ENCODE measurements at places on chromosomes 16 and 17.

DNA sequence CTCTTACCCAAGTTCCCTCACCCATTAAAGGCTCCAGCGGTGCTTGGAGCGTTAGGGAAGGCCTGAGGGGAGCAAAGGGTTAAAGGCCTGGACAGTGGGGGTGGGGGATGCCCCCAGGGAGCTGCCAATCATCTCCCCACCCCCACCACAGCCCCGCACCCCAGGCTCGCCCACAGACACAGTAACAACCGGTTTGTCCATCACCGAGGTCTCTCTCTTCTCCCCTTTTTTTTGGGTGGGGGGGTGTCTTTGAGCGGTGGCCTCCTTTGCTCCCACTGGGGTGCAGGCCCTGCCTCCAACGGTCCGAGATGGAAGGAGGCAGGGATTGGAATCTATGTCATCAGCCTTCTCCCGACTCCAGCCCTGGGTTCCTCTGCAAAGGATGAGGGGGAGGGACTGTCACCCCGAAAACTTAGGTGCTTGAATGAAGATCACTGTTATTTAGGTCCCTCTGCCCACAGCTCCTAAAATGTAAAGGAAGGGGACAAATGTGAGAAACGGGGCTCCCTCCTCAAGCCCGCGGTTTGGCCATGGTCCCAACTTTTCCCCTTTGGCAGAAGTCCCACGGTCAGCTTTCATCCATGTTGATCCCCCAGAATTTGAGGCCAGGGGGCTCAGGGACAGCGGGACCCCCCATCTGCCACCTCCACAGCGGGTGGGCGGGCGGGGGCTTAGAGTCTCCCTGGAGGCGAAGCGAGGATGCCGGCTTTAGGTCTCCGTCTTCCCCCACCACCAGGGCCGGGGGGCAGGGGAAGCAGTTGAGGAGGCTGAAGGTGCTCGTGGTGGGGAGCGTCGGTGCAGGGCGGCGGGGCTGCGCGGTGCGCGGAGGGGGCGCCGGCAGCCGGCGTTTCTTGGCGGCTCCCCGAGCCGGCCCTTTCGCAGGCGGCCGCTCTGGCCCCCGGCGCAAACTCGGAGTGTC lies 1.7 kb downstream of the EPOP start:
- DNase-seq: no peak

GRCh38 chr17:51491416-51491815 lies 231.1 kb downstream of the UTP18 start:
- no peak for DNase-seq

GRCh38 chr16:67529582-67530012 lies 968 bp downstream of the RIPOR1 start:
- no peak for DNase-seq

DNA sequence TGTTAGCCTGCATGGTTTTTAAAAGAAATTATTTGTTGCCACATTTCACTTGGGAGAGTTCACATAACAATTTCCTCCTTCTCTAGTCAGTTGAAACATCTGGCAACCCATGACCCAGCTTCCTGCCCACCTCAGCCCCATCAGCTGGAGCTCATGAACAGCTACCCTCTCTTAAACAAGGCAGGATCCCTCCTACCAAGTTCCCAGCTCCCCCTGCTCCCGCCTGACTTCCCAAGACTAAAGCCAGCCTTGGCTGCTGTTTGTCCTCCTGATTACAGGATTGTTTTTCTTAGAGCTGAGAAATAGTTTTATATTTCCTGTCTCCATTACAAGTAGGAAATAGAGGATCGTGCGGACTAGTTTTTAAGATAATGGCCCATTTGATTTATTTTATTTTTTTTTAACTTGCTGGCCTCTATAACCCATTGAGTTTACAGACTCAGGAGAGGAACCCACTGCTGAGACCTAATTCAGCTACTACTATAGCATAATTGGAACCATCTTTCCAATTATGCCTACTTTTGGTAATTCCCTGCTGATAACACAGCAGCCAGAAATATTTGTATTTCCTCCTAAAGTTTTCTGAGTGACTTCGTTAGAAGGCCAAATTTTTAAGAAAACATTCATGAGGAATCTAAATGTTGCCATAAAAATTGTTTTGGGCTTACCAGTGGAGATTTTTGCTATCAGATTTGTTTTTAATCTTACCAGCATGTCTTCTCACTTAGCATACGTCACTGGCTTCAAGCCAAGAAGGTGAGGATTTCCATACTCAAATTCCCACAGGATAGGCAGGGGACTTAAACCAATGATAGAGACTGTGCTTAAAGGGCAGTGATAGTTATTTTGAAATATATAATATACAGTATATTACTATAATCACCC lies 90.0 kb downstream of the ELAC2 start:
- no peak for DNase-seq

DNA sequence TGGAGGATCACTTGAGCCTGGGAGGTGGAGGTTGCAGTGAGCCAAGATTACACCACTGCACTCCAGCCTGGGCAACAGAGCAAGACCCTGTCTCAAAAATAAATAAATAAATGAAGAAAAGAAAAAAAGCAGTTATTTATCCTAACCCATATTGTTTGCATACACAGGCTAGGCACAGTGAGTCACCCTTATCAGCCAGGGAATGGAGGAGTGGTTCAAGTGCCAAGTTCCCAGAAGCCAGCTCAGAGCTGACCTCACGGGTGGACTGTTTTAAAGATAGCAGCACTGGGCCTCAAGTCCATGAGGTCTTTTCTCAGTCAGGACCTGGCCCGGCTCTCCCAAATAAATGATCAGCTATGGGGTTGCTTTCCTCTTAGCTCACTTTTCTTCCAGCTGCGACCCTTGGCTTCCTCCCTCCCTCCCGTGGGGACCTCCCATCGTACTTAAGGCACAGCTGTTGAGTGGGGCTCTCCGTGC lies 22.6 kb upstream of the MGAT5B start:
- DNase-seq: no peak

GRCh38 chr16:1127101-1127500 lies 25.8 kb upstream of the CACNA1H start:
- DNase-seq: no peak

DNA sequence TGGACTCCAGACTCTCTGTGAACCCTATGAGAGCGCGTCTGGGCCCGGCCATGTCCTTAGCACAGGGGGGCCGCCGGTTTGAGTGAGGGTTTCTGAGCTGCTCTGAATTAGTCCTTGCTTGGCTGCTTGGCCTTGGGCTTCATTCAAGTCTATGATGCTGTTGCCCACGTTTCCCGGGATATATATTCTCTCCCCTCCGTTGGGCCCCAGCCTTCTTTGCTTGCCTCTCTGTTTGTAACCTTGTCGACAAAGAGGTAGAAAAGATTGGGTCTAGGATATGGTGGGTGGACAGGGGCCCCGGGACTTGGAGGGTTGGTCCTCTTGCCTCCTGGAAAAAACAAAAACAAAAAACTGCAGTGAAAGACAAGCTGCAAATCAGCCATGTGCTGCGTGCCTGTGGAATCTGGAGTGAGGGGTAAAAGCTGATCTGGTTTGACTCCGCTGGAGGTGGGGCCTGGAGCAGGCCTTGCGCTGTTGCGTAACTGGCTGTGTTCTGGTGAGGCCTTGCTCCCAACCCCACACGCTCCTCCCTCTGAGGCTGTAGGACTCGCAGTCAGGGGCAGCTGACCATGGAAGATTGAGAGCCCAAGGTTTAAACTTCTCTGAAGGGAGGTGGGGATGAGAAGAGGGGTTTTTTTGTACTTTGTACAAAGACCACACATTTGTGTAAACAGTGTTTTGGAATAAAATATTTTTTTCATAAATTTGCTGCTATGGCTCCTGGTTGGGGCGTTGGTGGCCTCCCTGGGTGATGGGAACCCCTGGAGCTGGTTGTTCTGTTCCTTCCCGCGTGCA lies 23.1 kb downstream of the STAT5A start:
- peak; percentile 60 for DNase-seq

GRCh38 chr17:57478478-57479250 lies 222.3 kb downstream of the MSI2 start:
- DNase-seq: no peak

GRCh38 chr17:44558710-44559633 lies 1.7 kb downstream of the FZD2 start:
- DNase-seq: no peak

GRCh38 chr16:70611785-70612303 lies 34.5 kb upstream of the IL34 start:
- DNase-seq: no peak

All from substantia nigra (tissue), 51 donors.